Tongue (tissue), 3 donors: ENCODE measurements at places on chromosomes 6 and 20. TPM values are rescaled to one million over a fixed set of nuclear protein-coding genes. Genes with fewer than 3 reads are reported as not detected.

The SUPT3H gene
- 7.9 TPM for total RNA-seq

- DNase-seq = peak; percentile 86
Measured at GRCh38 chr6:33812669-33813068, 8.9 kb upstream of the MLN start.

DNA sequence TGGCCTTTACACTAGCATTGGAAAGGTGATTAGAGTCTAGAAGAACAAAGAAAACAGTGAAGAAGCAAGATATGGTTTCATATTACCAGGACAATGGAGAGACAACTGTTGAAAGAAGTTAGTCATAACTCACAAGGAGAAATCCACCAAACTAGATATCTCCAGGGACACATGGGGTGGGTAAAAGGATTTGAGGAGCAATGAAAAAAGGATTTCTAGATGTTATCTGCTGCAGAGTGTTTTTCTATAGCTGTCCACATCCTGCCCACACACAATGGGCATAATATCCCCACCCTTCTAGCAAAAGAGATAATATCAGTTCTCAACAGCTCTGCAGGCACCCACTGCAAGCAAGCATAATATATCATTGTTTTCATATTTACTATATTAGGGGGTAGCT lies 303.1 kb downstream of the HAO1 start:
- DNase-seq = no peak

The TGM3 gene
- total RNA-seq = 14.5 TPM

The PROCR gene
- total RNA-seq = 15.3 TPM

The TBPL1 gene
- 12.7 TPM for total RNA-seq

DNA sequence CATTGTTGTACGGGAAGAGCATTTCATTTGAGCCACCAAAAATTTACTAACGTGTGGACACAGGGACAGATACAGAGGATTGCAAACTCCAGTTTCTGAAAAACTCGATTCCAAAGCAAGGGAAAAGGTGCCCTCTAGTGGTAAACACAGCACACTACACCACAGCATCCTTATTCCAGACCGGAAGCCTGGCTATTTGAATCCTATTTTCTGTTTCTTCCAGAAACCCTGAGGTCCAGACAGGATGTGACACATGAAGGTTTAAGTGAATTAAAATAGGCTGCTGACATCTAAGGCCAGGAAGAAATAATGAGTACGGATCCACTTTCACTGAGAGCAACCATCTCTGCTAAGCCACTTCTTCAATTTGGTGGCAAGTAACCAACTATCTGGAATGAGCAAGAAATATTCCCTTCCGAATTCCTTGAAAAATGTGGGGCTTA lies 31.8 kb upstream of the GMPR start:
- DNase-seq = peak; percentile 88

DNA sequence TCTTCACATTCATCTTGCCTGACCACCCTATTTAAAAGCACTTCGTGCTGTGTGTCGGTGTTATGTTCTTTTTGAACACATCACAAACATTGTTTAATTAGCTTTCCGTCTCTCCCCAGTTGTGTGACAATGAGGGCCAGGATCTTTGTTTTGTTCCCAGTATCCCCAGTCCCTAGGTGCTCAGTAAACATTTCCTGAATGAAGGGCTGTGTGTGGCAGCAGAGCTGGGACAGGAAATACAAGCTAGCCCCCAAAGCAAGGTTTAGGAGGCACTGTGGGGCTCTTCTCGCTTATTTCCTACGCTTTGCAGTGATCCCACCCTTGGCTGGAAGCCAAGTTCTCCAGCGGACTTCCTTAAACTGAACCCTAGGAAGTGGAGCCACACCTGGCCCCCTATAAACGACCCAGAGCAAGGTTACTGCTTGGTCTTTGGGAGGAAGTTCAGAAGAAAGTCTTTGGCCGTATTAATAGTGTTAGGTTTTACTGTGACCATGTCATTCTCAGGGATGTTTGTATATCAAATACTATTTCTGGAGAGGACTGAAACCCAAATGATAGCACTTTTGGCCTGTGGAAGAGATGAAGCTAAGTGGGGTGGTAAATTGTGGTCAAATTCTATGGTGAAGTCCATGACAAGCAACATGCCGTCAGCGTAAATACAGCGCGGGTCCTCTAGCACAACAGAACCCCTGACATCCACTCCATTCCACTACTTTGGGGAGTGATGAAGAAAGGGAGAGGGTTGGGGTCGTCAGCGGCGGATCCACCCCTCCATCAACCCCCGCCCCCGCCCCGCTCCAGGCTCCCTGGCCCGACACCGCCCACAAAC lies 570 bp upstream of the FANCE start:
- peak; percentile 41 for DNase-seq
